Transverse colon (tissue), 4 donors: ENCODE measurements at places on chromosomes 4 and X.

GRCh38 chr4:17812801-17813200, 2.0 kb downstream of the NCAPG start:
- no peak for DNase-seq

DNA sequence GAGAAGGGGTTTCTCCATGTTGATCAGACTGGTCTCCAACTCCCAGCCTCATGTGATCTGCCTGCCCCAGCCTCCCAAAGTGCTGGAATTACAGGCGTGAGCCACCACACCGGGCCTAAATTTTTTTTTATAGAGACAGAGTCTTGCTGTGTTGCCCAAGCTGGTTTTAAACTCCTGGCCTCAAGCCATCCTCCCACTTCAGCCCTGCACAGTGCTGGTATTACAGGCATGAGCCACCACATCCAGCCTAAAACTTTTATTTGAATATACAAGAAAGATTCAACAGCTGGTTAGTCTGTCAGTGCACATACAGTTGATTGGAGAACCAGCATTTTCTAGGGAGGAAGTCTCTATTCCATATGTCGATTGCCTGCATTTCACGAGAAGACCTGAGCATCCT, 91.2 kb downstream of the LRP2BP start:
- no peak for DNase-seq

DNA sequence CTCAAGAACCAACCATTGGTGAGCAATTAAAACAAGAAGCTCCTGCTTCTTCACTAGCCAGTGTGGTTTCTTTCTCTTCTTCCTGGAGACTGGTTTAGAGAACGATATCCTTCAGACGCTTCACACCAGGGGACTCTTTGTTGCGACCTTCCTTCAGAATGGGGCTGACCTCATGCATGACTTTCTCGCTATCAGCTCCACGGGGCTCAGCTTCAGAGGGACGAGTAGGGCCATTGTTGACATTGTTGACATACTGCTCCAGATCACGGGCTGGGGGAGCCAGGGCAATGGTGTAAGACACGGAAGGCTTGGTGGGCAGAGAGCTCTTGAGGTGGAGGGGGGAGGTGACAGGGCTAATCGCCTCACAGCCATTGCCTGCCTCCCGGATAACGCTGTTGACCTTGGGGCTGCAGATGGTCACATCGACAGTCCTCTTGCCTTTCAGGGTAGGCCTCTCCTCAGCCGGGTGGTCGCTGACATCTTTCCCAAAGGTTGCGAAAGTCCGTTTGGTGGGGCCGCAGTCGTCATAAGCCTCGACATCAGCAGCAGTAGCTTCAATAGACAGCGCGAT, 113.8 kb downstream of the PCDH19 start:
- DNase-seq: no peak

DNA sequence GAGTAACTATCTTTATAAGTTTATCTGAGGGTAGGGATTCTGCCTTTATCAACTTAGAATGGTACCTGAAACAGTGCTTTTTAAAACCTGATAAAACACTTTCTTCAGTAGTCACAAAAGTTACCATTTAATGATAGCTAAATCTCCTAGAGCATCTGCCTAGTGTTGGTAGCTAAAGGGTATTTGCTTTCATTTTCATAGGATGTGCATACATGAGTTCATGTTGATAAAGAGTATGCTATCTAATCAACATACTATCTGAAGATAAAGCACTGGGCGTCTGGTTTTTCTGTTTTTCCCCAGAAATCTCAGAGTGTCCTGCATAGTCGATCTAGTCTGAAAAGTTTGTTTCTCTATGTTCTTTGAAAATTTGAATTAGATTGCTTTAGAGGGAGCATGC, 75.1 kb downstream of the ADGRL3 start:
- no peak for DNase-seq

DNA sequence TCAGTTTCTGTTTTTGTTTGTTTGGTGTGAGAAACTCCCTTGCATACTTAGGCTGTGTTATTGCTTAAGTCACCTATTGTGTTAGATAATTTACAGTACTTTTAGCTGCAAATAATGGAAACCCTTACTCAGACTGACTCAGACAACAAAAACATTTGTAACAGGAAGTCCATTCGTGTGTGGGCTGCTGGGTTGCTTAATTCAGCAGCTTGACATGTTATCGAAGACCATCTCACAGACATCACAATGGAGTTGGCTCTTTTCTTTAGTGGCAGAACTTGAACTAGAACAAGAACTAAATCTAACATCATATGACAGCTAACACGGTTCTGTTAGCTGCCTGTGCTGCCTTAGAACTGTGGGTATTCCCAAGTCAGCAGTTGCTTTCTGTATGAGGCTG, 9.9 kb upstream of the GABRE start:
- no peak for DNase-seq

DNA sequence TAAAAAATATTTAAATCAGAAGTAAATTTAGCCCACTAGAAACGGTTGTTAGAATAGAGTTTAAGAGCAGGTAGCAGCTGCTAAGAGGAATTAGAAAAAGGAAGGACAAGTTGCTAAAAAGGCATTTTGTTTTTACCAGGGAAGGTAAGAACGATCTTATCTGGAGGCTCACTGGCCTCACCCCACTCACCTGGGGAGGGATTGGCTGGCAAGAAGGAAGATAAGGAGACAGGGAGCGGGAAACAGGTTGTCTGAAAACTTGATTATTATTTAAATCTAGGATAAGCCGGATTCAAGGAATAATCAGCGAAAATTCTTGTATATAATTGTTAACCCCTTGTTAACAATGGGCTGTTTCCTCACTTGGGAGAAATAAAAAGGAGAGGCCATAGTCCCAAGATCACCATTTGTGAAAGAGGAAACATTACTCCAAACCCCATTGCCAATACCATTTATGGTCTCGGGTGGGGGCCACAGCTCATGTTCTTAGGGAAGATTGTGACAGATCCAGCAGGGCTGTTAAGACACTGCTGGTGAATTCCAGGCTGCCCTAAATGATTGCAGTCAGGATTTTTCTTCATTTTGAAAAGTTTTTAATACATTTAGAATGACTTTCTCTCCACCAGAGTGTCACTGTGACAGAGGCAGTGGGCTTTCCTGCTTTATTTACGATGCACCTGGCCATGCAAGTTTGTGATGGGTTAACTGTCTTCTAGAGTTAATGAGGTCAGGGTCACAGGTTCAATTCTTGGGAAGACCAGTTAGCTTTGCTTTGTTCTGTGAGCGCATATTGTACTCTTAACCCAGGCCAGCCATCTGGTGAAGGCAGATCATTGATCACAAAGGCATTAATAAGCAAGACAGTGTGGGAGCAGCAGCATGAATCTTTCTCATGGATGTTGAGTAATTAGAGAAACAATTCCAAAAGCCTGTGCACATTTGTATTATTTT, 106.6 kb downstream of the CEP135 start:
- peak; percentile 20 for DNase-seq

GRCh38 chr4:25861951-25862410, 807 bp downstream of the SEL1L3 start:
- peak; percentile 27 for DNase-seq

DNA sequence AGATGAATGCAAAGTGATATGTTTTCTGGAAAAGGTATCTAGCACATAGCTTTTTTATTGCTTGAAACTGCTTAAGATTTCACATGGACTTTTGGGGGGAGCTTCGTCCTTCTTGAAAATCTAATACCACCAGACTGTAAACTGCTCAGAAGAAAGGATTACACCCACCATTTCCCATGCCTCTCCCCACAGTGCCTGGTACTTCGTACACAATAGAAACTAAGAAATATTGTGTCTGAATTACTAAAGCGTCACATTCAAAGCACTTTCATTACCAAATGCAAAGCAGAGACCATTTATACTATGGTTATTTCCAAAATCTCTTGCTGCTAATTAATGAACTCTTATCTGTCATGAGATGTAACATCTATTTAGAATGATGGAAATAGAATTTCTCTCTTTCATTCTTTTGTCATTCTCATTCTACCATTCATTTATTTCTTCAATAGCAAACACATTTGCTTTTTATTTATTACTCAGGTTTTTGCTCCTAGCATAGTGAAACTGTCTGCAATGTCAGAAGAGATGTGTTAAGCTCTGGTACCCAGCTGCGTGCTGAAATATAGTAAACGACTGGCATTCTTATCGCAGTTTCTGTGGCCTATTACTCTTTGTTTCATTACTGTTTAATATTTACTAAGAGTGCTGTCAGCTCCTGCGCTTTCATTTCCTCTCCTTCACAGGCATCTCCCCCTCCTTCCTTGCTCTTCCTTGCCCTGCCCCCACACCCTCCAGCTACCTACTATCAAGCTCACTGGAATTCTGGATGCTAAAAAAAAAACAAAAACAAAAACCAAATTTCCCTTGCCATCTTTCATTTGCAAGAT, 51.4 kb upstream of the RAPGEF2 start:
- no peak for DNase-seq

GRCh38 chr4:158192439-158193158, 17.7 kb upstream of the TMEM144 start:
- DNase-seq: no peak

DNA sequence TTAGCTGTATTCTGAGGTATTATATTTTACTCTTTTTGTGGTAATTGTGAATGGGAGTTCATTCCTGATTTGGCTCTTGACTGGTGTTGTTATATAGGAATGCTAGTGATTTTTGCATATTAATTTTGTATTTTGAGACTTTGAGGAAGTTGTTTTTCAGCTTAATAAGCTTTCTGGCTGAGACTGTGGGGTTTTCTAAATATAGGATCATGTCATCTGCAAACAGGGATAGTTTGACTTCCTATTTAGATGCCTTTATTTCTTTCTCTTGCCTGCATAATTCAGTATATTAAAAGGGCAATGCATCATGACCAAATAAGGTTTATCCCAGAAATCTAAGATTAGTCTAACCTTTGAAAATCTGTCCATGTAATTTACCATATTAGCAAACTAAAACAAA, 44.7 kb upstream of the EPGN start:
- no peak for DNase-seq

GRCh38 chr4:169583563-169583962, 28.8 kb downstream of the NEK1 start:
- DNase-seq: no peak

DNA sequence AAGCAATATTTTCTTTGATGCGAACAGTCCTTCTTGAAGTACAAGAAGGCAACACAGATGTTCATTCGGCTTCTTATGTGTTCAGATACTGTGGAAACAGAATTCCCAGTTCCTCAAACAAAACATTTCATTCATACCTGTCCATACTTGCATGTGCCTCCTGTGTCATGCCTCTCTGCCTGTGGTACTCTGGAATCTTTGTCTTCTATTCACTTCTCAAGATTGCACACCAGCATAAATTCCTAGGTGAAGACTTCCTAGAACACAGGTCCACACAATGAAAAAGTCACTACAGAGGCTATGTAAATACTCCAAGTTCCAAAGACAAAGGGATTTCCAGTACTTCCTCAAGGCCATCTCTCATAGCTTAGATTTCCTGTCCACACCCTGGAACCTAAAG, 367.2 kb downstream of the AFF2 start:
- DNase-seq: no peak

DNA sequence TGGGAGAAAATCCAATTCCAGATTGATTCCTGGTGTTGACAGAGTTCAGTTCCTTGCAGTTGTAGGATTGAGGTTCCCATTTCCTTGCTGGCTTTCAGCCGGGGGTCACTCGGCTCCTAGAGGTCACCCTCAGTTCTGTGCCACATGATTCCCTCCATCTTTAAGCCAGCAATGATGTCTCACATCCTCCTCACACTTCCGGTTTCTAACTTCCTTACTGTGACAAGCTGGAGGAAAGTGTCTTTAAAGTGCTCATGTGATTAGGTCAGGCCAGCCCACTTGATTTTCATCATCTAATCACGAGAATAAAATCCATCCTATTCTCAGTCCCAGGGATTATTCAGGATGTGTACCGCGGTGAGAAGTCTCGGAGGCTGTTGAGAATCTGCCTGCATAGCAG, 19.4 kb upstream of the SMIM31 start:
- no peak for DNase-seq

GRCh38 chr4:107977482-107977881, 12.2 kb upstream of the HADH start:
- DNase-seq: no peak

GRCh38 chr4:186190581-186191199, 677 bp upstream of the CYP4V2 start:
- DNase-seq: peak; percentile 56

- DNase-seq: no peak
Observed at GRCh38 chrX:19024366-19024765, 40.5 kb upstream of the PHKA2 start.

- no peak for DNase-seq
Observed at GRCh38 chr4:160038615-160039014, 935.7 kb downstream of the RAPGEF2 start.

DNA sequence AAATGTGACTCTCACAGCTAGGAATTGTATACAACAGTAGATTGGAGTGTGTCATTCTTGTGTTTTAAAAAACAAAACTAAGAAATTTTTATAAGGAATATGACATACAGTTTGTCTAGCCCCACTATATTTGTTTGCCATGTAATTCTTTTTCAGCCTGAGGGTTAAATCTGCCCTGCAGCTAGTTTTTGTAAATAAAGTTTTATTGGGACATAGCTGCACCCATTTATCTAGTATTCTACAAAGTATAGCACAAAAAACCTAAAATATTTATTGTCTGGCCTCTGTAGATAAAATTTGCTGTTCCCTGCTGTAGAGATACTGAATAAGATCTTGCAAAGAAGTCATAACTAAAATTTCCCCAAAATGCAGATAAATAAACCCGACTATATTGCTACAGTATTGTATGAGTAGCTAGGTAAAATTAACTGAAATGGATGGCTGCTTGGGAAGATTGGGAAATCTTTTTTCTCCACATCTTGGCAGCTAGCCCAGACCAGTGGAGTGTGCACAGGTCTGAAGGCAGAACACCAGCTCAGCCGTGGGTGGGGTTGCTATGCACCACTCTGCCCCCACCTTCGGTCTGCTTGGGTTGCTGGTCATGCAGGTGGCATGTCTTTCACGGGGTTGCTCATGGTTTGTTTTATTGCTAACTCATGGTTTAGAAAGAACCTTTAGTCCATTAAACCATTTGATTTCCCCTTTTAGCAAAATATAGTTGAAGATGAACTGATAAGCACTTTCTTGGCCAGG, 127.9 kb downstream of the KLHL8 start:
- DNase-seq: peak; percentile 77

DNA sequence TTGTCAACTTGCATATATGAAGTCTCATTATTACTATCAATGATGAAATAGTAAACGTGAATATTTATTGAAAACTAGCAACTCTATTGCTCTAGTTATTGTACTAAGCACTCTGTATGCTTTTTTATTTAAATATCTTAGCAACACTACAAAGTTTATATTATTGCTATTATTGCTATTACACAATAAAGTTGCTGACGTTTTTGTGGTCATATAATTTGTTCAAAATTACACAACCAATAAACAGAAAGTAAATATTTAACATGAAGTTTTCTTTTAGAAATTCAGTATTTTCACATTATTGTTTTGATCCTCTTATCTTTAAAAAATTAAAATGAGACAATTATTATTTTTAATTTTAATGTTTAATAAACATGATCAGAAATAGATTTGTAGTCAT, 1521.1 kb upstream of the PCDH7 start:
- no peak for DNase-seq

GRCh38 chr4:39718366-39719323, 20.7 kb downstream of the UBE2K start:
- DNase-seq: no peak

DNA sequence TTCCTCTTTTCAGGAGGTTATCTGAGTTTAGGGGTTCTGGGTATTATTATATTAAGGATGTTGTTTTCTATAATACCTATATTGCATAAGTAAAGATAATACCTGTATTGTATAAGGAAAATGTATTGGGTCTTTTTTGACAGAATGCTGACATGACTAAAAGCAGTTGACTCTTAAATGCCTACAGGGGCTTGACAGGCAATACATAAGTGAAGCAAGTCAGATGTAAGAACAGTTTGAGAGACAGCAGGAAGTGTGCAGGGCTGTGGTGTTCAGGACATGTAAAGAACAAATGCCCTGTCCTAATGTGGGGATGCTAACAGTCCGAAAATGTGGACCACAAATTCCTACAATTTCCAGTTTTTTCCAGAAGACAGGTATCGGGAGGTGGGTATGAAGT, 30.2 kb upstream of the NDST3 start:
- DNase-seq: no peak
